ENCODE measurements at places on chromosomes 6 and 20.

GRCh38 chr6:41471064-41471895 lies 74.9 kb upstream of the FOXP4 start:
- no peak for DNase-seq

DNA sequence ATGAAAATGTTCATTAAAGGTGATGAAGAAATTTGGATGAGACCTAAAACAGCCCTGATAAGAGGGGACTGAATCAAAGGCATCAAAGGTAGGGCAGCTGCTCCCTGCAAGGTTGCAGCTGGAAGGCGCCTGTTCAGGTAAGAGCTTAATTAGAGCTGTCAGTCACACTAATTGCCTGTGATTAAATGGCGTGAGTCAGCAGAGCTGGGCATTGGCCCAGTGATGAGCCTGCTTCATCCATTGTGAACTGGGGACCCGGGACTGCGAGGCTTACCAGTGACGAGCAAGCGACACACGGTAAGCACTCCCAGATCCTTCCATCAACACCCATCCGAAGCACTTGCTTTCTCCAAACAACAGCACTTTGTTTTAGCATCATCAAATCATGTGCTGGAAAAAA lies 621.5 kb upstream of the CDH4 start:
- no peak for DNase-seq

GRCh38 chr6:128509709-128510108 lies 10.7 kb downstream of the PTPRK start:
- no peak for DNase-seq

GRCh38 chr20:35283441-35284266 lies 918 bp downstream of the EIF6 start:
- no peak for DNase-seq

- no peak for DNase-seq
Measured at GRCh38 chr6:119190176-119190575, 111.7 kb upstream of the FAM184A start.

DNA sequence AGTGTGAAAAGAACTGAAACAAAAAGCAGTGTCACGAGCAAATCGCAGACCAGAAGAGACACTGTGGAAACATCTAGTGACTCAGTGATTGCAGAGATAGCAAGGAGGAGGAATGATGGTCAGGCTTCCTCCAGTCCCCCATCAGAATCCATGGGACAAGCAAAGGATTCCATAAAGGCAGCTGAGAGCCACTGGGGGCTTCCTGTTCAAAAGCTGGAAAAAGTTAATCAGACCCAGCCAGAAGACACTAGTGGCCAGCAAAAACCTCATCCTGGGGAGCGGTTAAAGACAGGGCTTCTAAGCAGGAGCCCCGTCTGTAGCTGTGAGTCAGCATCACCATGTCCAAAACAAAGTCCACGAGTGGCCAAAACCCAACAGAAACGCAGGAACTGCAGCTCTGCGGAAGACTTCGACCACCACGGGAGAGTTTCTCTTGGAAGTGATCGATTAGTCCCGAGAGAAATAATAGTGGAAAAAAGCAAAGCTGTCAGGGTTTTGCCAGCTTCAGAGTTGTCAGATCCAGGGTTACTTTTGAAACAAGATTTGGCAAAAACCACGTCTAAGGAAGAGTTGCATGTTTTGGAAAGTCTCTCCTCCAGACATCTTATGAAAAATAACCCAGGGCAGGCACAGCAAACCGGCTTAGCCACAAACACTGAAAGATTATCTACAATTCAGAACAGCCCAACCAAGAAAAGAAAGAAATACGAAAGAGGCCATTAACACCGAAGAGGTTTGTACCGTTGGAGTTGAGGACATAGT lies 51.0 kb downstream of the JAG1 start:
- peak; percentile 88 for DNase-seq

- DNase-seq = no peak
Measured at GRCh38 chr20:20546402-20546801, 166.0 kb downstream of the RALGAPA2 start.

DNA sequence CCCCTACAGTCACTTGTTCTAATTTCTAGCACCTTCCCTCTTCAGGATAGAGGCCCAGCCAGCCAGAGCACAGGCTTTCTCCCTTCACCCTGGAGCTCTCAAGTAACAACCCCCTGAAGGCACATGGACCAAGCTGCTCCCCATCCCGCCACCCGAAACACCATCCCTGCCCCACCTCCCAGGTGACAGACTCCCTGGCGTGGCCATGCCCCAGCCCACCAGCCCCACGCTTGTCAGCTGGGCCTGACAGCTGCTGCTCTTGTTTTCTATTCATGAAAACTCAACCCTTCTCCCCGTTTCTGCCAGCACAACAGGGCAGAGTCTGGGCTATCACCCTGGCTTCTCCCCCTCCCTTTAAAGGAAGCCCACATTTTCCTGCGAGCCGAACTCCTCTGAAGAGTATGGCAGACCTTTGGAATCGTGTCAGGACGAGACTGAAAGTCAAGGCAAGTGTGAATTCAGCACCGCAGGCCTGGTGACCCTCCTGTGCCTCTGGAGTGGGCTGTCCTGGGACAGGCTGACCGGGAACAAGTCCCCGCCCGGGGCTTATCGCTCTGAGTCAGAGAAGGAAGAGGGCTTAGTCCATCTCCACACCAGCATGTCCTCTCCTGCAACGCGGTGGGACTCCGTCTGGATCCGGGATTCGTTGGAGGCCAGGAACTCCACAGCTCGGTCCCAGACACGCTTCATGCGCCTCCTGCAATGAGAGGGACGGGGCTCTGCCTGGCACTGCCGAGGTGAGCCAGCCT lies 16.7 kb downstream of the LEMD2 start:
- DNase-seq = no peak

DNA sequence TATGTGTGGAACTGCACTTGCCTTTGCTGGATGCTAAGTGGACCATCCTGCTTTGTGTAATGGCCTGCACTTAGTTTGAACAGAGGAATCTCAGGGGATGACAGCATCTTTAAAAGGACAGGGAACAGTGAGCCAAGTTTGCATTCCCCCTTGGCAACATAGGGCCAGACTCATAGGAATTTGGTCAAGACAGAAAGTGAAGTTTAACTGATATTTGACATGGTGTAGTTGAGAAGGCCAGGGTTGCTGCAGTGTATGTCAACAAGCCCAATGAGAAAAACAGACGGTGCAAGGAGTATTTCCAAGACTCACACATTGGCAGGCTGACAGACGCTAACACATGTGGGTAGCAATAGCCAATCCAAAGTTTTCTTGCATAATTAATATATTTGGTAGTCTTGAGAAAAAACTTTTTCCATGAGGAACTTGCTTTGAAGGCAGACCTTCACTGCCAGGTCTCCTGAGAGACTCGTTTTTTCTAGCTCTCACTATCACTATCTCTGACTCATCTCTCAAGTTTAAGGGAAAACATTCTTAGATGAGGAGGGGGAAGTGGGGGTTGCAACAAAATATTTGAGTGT lies 213.8 kb downstream of the IBTK start:
- DNase-seq = peak; percentile 69

GRCh38 chr20:16613954-16614353 lies 40.7 kb upstream of the KIF16B start:
- no peak for DNase-seq

GRCh38 chr6:14968056-14968637 lies 277.7 kb upstream of the JARID2 start:
- DNase-seq = no peak

- no peak for DNase-seq
Measured at GRCh38 chr20:45970646-45971424, 1.2 kb downstream of the ZNF335 start.

GRCh38 chr6:69954733-69955132 lies 88.4 kb downstream of the COL19A1 start:
- no peak for DNase-seq

DNA sequence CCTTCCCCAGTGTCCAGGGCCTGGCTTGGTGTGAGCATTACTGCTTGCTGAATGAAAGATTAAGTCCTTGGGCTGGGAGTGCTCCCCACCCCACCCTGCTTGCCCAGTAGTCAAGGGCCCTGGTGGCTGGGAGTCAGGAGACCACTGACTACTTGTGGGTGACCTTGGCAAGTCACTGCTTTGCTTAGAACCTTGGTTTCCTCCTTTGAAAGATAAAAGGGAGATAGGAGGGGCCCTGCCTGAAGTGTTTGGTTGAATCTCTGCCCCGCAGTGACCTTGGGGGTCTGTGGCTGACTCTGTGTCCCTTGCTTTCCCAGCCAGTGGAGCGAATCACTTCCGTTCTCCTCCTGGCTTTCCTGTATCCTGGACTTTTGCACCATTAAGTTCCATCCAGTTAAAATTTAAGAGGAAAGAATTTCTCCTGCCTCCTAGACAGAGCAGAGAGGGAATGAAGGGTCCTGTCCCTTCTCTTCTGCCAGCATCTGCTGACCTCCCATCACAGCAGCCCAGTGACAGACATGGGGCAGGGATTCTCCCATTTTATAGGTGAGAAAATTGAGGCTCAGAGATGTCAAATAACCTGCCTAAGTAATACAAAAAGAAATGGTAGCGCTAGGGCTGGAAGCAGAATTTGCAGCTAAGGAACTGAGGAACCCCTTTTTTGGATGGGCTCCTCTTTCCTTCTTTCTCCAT lies 3.5 kb upstream of the EPB41L1 start:
- DNase-seq = no peak

GRCh38 chr20:44543358-44543757 lies 21.5 kb upstream of the SERINC3 start:
- no peak for DNase-seq

GRCh38 chr6:22057962-22058361 lies 238.9 kb downstream of the PRL start:
- no peak for DNase-seq

DNA sequence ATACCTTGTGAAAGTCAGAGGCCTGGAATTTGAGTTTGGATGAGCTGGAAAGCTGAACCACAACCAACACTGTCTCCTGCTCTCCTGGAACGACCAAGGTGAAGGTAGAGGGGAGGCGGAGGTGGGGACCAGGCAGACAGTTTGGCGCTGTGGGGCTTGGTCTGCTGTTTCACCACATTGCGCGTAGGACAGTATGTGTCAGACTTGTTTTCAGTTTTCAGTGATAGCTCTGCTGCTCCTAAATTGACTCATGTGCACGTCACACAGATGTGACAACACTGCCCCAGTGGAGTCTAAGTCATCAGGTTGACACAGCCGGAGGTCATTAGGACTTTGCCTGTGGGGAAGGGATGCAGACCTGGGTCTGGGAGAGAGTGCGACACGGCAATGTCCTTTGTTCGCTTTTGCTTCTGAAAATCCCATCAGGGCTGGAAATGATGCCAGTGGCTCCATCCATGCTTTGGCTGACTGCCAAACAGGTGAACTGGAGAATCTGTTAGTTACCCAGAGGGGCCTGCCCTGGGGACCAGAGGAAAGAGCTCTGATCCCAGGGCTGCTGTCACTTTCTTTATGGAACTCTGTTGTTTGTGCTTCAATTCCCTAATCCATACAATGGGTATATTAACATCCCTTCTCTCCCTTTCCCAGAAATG lies 255.5 kb downstream of the CDC5L start:
- no peak for DNase-seq

DNA sequence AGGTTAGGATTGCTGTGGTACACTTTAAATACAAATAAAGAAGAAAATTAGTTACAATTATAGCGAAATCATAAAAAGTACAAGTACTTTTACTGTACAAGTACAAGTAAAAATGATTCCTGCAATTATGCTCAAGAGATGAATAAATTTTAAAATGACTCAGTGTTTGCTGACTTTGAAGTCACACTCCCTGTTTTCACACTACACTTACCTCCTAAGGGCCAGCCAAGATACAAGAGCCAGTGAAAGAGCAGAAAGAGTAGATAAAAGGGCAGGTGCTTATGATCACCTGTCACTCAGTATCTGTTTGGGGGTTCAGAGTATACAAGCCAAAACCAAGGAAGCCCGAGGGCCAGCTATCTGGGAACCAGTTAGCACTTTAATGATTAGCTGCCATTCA lies 41.0 kb upstream of the COL21A1 start:
- DNase-seq = no peak

- no peak for DNase-seq
Measured at GRCh38 chr6:100726666-100727065, 154.5 kb downstream of the ASCC3 start.

- DNase-seq = no peak
Measured at GRCh38 chr6:109853426-109853825, 124.7 kb upstream of the GPR6 start.

- peak; percentile 83 for DNase-seq
Measured at GRCh38 chr6:41463062-41463930, 82.9 kb upstream of the FOXP4 start.

DNA sequence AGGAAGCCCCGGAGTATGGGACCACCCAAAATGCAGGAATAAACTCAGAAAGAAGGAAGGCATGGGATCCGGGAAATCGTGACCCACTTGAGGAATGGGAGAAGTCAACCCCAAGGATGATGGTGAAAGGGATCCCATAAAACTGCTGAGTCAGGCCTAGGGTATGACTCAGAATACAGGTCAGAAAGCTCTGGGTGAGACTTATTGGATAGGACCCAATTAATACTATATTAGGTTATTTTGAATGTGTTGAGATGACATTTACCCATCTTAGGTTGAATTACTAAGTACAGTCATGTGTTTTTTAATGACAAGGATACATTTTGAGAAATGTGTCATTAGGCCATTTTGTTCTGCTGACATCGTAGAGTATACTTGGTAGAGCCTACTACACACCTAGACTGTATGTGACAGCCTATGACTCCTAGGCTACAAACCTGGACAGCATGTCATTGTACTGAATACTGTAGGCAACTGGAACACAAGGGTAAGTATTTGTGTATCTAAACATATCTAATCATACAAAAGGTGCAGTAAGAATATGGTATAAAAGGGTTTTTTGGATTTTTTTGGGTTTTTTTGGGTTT lies 17.1 kb upstream of the HIVEP1 start:
- no peak for DNase-seq

DNA sequence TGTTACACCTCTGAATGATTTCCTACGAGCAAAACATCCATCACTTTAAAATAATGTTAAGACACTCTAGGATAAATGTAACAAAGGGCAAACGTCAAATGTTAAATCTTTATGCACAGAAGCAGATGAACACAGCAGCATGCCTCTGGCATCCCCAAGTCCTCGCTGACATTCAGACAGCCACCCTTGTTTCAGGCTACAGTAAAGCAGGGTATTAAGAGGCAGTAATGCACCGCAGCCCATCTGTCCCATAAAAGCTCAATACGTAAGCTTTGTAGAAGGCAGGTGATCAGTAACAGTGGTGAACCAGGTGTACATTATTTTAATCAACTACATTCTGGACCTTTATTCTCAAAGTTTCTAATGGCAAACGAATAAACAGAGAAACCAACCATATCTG lies 64.8 kb downstream of the PPP1R3G start:
- no peak for DNase-seq
